SK-N-MC (cell line): ENCODE measurements at places on chromosomes 4 and X.

DNA sequence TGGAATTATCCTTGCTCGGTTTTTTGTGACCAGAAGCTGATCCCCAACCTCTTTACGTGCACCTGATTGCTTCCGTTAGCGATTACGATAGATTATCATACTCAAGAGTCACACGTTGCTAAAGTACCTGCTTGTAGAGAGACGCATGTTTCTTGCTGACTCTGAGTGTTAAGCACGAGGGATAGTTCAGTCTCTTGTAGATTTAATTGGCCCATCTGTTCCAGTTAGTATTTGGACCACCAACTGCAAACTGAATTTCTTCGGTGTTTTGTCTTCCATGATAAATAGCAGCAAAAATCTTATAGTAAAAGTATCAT, 516 bp upstream of the COX18 start:
- peak; percentile 35 for DNase-seq

DNA sequence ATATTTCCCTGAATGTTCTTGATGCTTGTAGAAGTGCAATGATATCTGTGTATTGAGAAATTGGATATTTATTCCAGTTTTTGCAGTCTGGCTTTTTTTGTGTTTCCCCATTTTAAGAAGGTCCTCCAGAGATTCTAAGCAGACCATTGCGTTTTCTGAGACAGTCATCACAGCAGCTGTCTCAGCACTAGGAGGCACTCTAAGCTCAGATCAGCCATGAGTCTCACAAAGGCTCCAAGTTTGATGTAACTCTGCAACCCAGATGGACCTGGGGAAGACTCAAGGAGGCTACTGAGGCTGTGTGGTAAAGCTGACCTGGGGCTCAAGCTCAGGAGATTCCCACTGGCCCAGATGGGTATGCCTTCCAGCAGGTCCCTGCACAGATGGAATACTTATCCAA, 89.3 kb upstream of the CYLC1 start:
- no peak for DNase-seq

- DNase-seq: no peak
Observed at GRCh38 chr4:98430708-98431403, 169.7 kb downstream of the RAP1GDS1 start.

DNA sequence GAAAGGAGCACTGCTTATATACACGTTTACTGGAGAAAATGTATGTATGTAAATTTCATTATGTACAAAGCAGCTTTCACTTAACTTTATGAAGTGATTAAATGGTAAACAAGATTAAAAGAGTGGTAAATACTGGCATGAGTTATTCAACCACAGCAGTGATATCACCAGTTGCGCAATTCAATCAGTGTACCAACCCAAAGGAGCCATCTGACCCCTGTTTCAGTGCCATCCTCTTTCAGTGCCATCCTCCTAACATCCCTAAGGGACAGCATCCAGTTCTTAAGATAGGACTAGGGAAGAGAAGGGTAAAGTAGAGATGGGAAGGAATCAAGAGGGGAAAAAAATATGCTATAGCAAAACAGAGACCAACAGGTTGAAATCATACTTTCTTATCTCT, 16.2 kb downstream of the HPF1 start:
- no peak for DNase-seq

DNA sequence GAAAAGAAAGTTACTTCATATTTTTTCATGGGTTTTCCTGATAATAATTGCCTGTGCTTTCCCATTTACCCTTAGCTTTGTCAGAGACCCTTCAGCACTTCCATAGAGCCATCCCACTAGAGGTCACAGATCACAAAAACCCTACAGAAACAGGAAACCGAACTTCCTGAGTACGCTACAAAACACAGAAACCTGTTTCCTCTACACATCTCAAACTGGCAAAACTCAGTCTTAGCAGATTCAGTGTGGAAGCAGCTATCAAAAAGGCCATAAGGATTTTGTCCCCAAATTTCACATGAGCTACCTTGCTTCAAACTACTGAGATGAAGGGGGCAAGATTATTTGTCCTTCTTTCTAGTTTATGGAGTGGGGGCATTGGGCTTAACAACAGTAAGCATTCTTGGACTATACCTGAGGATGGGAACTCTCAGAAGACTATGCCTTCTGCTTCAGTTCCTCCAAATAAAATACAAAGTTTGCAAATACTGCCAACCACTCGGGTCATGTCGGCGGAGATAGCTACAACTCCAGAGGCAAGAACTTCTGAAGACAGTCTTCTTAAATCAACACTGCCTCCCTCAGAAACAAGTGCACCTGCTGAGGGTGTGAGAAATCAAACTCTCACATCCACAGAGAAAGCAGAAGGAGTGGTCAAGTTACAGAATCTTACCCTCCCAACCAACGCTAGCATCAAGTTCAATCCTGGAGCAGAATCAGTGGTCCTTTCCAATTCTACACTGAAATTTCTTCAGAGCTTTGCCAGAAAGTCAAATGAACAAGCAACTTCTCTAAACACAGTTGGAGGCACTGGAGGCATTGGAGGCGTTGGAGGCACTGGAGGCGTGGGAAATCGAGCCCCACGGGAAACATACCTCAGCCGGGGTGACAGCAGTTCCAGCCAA, at the start of gene MMRN1:
MMRN1 (plus strand) TSS at position 206 of the 902 bp plus-strand sequence; CDS start at position 324, 118 bp downstream.
- no peak for DNase-seq

GRCh38 chr4:115152081-115152480, 38.7 kb upstream of the NDST4 start:
- no peak for DNase-seq

- DNase-seq: no peak
Observed at GRCh38 chr4:72690771-72691170, 121.8 kb upstream of the ADAMTS3 start.

DNA sequence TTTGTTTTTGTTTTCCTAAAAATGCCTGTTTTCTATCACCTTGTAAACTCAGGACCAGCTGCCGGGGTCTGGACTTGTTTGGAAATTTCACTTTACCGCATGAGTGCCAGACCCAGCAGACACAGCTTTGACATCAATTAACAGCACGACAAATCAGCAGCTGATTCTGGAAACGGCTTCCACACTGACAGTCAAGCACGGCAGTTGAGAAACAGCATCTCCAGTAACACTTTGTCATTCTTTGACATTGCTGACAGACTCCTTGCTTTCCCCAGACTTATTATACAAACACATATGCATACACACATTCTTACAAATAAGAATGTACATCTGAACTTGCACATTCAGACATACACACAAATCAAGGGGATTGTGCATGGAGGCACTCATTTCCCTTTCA, 1017.6 kb upstream of the HS3ST1 start:
- no peak for DNase-seq

DNA sequence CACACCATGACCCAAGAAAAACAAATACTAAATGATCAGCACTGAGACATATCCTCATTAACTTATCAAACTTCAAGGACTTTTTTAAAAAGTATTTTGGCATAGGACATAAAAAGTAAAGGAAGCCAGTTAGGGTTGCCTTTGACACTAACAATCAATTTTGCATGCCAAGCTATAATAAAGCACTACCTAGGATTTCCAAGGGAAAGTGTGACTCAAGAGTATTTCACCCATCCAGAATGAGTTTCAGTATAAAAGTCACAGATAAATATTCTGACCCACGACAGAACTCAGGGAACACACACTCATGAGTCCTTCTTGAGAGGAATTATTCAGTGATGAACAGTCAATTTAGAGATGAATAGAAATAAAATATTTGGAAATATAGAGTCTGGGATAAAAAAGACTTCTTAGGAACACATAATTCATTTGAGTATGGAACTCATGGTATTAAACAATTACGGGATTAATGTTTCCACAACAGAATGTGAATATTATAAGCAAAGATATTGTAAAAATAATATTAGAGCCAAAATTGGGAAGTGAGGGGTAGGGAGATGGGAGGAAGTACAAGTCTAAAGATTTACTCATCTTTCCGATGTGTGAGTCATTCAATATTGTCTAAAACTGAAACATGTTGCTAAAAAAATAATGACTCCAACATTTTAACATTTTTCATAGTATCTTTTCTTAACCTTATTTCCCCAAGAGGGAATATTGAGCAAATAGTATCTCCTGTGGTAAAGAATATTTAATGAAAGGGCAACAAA, 143.5 kb upstream of the LNX1 start:
- DNase-seq: no peak

DNA sequence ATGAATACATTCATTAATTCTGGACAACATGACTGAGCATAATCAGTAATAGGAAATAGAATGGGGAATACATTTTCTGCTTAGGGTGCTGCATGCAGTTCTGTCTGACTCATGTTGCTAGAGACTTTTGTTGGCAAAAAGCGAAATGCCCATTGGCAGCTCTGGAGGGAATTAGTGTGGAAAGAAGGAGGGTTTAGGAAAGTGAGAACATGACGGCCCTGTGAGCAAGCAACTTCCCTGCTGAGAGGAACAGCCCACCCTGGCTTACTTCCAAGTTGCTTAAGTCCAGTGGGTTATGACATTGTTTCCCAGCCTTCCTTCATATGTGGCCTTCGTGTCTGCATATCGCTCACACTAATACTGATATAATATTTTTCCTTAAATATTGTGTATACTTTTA, 13.8 kb downstream of the MAD2L1 start:
- peak; percentile 14 for DNase-seq

DNA sequence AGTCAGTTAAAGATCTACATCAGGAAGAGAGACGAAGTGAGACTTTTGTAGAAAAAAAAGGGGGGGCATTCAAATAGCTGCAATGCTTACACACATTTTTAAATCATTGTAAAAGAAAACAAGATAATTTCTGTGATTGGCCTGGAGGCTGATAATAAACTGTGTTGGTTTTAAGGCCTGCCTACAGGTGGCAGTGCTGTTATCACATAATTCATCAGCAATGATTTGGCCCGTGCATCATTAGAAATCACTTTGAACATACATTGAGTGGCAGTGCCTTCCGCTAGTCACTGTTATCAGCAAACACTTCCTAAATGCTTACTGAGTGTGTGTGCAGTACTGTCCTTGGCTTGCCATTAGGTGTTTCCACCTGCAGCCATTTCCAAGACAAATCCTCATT, 831.9 kb downstream of the TRIML1 start:
- no peak for DNase-seq

DNA sequence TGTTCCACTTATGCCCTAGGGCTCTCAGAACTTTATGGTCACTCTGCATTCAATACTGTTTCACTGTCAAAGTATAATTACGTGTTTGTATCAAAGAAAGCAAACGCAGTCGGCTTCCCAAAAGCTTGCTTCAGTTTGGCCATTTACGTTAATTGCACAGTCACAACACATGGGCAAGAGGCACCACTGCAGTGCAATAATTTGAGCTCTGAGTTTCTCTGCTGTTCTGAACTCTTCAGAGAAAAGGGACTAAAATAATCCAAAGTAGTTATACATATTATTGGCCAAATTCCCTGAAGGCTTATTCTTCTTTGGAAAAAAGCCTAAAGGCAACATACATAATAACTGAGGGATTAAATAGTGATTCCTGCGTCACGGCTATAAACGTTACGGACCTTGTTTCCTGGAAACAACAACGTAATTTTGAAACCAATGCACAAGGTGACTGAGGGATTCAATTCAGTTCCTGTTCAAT, 51.3 kb downstream of the RNF150 start:
- peak; percentile 86 for DNase-seq

- DNase-seq: peak; percentile 90
Observed at GRCh38 chr4:81466841-81467671, 4.7 kb downstream of the RASGEF1B start.

GRCh38 chrX:38052096-38052495, 45.7 kb downstream of the SYTL5 start:
- DNase-seq: no peak

- DNase-seq: no peak
Observed at GRCh38 chrX:71482228-71482958, 50.5 kb upstream of the OGT start.
